Small intestine (tissue), 16 donors: ENCODE measurements at places on chromosomes 2 and 18. TPM values are rescaled to one million over a fixed set of nuclear protein-coding genes. Genes with fewer than 3 reads are reported as not detected.

Gene TMEM247
- not detected for polyA plus RNA-seq

Gene SLC4A5
- 2.0 TPM for polyA plus RNA-seq

Gene ZEB2
- polyA plus RNA-seq: 12.2 TPM

Gene BOLL
- polyA plus RNA-seq: not detected

Gene KIAA2012
- 0.06 TPM for polyA plus RNA-seq

Gene SCYGR4
- polyA plus RNA-seq: not detected

Gene SERPINB12
- not detected for polyA plus RNA-seq

Gene DCC
- 0.03 TPM for polyA plus RNA-seq

Gene SAG
- polyA plus RNA-seq: not detected

Gene ERFE
- not detected for polyA plus RNA-seq

Gene KLF11
- polyA plus RNA-seq: 1.8 TPM

Gene ADCYAP1
- polyA plus RNA-seq: 0.66 TPM

Gene TUBB8B
- polyA plus RNA-seq: not detected

Gene SPHKAP
- polyA plus RNA-seq: 0.10 TPM

Gene SLC66A3
- polyA plus RNA-seq: 12.9 TPM

Gene CCBE1
- polyA plus RNA-seq: 0.27 TPM

Gene MCEE
- polyA plus RNA-seq: 43.6 TPM

Gene SLC16A14
- polyA plus RNA-seq: 1.3 TPM

Gene TRABD2A
- polyA plus RNA-seq: 25.6 TPM

Gene LMAN2L
- polyA plus RNA-seq: 31.1 TPM

Gene C1QL2
- not detected for polyA plus RNA-seq

Gene CROCC2
- 0.13 TPM for polyA plus RNA-seq

Gene CIDEA
- 1.6 TPM for polyA plus RNA-seq

Gene SULT1C3
- polyA plus RNA-seq: not detected

Gene LCT
- 100.0 TPM for polyA plus RNA-seq

Gene CCDC141
- polyA plus RNA-seq: not detected

Gene TM4SF20
- polyA plus RNA-seq: 210 TPM

Gene FER1L5
- not detected for polyA plus RNA-seq

Gene RAD51AP2
- 0.03 TPM for polyA plus RNA-seq

Gene NEB
- 1.1 TPM for polyA plus RNA-seq

Gene NCKAP5
- 0.52 TPM for polyA plus RNA-seq

Gene GPR45
- polyA plus RNA-seq: 0.04 TPM

Gene SNORC
- polyA plus RNA-seq: 11.6 TPM

Gene AFF3
- polyA plus RNA-seq: 3.2 TPM

Gene NFE2L2
- polyA plus RNA-seq: 74.0 TPM

Gene DPY30
- 110 TPM for polyA plus RNA-seq
